Psoas muscle (tissue), 8 donors: ENCODE measurements at places on chromosomes 5 and 9.
A peak's percentile ranks its signal among the peaks of the same experiment; 100 is the strongest.

- DNase-seq = no peak
Measured at GRCh38 chr9:83646500-83647239, 23.7 kb downstream of the IDNK start.

DNA sequence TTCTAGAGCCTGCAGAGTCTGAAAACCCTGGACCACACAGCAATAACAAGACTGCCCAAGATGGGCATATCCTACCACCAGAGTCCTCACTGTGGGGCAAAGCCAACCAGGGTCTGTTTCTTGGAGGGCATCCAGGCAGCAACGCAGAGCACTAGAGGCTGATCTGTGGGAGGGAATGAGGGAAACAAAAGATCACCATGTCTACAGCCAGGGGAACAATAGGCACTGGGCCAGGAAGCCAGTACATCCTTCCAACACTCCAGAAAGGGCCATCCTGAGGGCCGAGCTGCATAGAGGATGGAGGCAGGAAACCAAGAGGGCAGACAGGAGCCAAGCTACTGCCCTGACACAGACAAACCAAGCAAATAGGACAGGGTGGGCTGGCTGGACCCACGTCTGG is 416.1 kb upstream of the IRX4 start:
- DNase-seq = no peak

DNA sequence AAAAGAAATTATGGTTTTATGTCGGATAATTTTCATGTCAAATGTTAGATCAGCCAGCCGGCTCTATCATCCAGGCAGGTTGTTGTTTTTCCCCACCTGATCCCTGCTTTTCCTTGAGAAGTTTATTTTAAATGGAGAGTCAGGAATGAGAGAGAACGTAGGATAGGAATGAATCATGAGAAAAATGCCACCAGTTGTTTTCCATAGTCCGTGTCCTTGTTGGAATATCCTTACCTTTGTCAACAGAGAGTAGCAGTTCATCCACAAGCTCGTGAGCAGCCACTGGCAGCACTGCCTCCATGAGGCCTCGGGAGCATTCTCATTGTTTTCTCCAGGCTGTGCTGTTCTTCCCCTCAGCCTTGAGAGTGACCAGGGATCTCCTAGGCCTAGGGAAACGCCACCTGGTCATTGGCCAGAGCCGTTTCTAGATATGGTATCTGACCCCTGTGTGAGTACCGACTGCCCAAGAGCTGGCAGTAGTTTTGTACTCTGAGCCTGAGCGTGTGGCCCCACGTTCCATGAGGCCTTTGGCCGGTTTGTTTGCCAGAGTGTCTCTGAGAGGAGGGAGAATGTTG is 293.3 kb downstream of the FANCC start:
- DNase-seq = peak; percentile 38

DNA sequence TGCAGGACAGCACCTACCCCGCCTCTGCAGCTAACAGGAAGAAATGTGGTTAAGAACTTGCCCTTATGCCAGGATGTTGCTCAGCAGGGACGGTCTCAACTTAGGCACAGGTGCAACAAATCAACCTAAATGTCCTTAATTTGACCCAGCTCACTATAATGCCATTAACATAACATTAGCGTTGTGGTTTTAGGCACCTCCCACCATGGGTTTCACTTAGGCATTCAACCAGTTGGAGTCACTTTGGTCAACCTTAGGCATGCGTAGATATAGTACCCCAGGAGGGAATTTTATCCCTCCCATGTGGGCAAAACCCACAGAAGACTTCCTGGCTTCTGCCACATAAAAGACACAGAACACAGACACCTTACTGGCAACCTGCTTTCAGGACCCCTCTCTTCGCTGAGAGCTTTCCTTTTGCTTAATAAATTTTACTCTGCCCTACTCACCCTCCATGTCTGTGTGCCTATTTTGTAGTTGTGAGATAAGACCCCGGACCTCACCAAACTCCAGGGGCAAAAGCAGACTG is 8.7 kb upstream of the ERAP1 start:
- DNase-seq = no peak

DNA sequence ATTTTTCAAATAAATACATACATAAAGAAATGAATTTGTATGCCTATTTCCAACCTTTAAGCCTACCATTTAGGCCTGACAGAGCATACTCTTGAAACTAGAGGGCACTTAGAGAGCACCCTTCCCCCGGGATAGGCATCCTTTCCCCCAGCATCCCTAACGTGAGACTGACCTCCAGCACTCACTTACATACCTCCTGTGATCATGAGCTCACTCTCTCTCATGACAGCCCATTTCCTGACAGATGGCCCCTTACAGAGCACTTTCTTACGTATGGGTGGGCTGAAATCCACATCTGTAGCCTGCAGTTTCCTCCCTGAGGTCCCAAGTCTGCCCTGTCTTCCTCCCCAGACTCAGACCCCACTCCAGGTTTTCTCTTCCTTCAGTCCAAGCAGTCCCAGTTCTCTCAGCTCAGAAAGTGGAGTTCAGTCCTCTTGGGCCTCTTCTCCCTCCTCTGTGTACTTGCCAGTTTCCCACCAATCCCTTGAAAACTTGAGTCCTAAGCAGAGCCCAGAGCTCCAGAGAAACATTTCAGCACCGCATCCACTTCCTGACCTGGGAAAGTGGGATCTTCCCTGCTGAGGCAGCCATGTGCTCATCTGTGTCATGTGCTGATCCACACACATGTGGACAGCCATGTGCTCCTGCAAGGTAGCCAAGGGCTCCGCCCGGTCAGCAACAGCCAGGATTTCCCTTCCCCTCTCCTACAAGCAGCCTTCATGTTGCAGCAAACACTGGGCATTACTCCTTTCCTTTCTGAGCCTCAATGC is 2.2 kb upstream of the CDX1 start:
- no peak for DNase-seq

DNA sequence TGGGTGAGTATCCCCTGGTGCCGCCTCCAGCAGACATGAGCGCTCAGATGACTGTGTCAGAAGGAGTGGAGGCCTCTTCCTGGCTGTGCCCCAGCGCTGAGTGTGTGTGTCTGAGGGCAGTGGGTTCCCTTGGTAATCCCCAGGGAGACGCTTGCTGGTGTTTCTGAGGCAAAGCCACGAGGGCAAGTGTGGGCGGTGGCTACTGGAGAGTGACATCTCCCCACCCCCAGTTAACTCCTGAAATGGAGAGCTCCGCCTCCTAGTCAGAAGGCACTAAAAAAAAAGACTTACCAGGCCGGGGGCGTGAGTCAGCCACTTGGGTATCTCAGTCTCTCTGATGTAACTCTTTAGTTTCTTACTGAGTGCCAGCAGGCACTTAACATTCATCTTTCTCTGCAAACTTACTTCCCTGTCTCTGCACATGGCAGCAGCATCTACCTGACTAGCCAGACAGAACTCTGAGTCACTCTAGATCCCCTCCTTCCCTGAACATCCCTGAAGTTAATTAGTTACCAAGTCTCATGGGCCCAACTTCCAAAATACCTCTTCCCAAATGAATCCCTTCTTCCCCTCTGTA is 19.3 kb downstream of the ORM2 start:
- peak; percentile 65 for DNase-seq

DNA sequence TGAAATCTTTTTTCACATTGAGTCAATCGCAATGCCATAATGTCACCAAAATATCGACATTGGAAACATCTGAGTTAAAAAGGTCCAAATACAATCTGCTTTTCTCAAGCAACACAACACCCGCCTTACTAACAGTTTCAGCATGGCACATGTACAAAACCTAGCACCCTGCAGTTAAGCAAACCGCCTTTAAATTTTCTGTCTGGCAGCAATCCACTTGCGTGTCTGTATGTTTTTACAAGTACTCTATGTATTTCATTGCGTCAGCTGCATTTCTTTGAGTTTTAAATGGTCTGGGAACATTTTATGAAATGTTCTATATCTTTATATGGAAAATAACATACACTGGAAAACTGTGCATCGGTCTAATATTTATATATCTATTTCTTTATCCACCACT is 134.6 kb downstream of the DENND1A start:
- DNase-seq = no peak

DNA sequence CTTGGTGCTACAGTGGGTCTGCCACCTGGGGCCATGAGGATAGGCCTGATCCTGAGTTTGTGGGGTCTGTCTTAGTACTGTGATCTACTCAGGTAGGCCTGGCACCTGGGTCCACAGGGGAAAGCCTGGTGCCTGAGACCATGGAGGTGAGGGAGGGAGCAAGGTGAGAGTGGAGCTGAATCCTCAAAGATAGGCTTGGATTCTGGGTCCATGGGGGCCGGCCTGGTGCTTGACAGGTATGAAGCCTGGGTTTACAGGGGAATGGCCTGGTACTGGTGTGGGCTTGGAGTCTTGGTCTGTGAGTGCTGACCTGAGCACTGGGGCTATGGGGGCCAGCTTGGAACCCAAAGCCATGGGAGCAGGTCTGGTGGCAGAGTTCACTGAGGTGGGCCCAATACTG is 439.2 kb upstream of the SMARCA2 start:
- DNase-seq = no peak

- no peak for DNase-seq
Measured at GRCh38 chr9:78698371-78698770, 401.4 kb downstream of the PSAT1 start.

DNA sequence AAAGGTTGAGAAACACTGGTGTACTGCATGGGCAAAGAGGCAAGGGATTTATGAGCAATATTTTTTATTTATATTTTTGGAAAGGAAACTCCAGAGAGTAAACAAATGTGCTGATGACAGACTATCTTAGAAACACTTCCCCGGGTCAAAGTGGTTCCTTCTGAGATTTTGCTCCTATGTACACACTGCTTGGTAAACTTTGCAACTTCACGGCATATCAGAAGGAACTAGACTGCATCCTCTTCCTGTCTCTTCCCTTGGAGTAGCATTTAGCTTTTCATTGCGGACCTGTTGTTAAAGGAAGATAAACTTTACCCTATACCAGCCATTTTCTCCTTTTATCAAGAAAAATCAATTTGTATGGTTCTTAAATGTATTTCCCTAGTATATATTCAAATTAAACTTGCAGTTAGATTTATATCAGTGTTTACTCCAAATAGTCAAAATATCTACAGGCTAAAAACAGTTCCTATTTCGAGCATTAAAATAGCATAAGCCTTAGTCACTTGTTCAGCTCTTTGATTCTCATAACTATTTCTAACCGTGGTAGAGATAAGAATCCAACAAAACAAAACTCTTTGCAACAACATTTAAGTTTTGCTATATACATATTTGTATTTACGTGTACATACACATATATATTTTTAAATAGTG is 48.0 kb upstream of the LRRC19 start:
- no peak for DNase-seq

- DNase-seq = no peak
Measured at GRCh38 chr5:59685191-59685530, 208.4 kb downstream of the PDE4D start.

- DNase-seq = no peak
Measured at GRCh38 chr5:15547261-15547839, 47.4 kb downstream of the FBXL7 start.

DNA sequence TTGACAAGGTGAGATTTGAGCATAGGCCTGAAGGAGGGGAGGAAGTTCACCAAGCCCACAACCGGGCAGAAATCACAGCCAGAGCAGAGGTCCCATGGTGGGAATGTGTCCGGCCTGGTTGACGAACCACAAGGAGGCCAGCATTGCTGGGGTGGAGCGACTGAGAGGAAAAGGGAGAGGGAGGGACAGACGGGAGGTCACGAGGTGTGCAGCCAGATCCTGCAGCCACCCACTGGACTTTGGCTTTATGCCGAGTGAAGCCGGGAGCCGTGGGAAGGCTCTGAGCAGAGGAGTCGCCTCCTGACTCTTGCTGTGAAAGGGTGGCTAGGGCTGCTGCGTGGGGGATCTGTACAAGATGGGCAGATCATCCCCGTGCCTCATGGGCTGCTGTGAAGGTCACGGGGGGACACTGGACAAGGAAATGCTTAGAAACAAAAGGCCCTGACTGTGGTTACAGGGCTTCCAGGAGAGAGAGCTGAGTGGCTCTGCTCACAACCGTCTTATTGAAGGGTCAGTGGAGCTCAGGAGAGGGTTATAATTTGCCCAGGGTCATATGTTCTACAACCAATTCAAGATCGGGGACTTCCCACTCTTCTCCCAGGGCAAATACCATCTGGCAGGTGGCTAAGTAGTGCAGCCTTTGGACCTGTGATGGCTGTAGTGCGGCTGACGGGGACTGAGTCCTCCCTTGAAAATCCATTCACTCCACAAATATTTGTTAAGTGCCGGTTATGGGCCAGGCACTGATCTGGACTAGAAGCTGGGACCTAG is 15.6 kb upstream of the CD74 start:
- peak; percentile 72 for DNase-seq

DNA sequence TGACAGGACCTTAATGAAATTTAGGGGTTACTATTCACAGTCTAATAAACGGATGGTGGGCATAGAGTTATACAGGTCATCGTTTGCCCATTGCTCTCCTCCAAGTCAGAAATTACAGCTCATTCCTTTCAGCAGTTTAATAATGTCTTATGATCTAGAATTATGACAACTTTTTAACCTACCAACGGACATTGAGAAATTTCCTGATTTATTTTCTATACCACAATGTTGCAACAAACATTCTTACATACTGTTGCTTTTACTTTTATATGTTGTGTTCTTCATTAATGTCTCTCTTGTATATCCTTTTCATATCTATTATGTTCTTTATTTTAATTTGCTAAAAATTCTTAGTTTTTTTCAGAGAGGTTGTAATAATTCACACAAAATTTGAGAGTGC is 152.8 kb upstream of the PRLR start:
- no peak for DNase-seq

GRCh38 chr5:119291877-119292276 is 63.9 kb upstream of the TNFAIP8 start:
- no peak for DNase-seq

DNA sequence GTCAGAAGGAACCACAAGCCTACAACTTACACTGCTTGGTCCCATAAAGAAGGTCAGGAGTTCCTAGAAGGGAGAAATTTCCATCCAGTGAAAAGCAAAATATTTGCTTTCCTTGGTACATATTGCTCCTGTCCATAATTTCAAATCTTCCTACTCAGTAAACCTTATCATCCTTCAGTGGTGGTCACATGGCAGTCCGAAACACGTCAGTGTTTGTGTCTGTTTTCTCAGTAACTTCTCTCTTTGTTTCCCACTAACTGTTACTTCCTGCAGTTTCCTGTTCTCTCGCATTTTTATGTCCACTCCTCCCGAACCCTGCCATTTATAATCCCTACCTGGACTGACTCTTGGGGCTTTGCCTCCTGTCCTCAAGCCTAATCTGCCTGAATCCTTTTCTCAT is 129.1 kb downstream of the FANCC start:
- no peak for DNase-seq

DNA sequence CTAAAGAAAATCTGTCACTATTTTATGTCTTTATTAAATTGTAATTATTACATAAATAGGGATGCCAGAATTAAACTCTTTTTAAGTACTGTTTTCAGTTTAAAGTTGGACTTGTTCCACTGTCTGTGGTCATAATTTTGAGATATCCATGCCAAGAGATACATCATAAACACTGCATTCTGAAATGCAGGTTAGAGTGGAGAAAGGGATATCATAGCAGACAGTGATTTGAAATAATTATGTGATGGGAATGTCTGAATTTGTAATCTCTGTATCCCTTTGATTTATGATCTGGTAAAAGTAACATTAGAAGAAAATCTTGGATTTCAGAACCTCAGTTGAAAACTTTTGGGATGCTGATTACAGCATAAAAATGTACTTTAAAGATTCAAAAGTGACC is 222.1 kb downstream of the GOLPH3 start:
- no peak for DNase-seq

- no peak for DNase-seq
Measured at GRCh38 chr9:76717176-76717575, 47.1 kb upstream of the PCA3 start.

GRCh38 chr9:19682397-19682796 is 106.4 kb downstream of the SLC24A2 start:
- DNase-seq = no peak

GRCh38 chr9:36023260-36024048 is 13.3 kb upstream of the RECK start:
- DNase-seq = peak; percentile 64
